ENCODE measurements at places on chromosomes 3 and 15.

GRCh38 chr3:154921351-154921750, 158.8 kb upstream of the MME start:
- DNase-seq, result no peak

GRCh38 chr15:70722266-70723121, 40.9 kb downstream of the UACA start:
- peak; percentile 62 for DNase-seq

- no peak for DNase-seq
These were observed 23.9 kb upstream of the FAM3D start for GRCh38 chr3:58690490-58690889.

- no peak for DNase-seq
These were observed 72.0 kb upstream of the LRTM1 start for GRCh38 chr3:54999811-55000210.

- DNase-seq, result peak; percentile 21
These were observed 5.5 kb downstream of the CCPG1 start for GRCh38 chr15:55402707-55403106.

DNA sequence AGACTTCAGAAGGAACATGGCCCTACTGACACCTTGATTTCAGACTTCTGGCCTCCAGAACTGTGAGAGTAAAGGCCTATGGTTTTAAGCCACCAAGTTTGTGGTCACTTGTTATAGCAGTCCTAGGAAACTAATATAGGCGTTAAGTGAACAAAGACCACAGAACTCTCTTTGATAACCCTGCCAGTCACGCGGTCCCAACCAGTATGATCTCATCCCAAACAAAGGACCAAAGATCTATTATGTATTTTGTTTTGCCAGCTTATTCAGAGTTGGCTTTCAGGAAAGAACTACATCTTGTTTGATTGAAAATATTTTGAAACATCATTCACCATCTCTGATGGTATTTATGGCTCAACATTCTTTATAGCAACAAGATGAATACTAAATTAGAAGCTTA, 294.4 kb upstream of the SLCO3A1 start:
- DNase-seq, result no peak
